ENCODE measurements at places on chromosomes 6 and 20.

DNA sequence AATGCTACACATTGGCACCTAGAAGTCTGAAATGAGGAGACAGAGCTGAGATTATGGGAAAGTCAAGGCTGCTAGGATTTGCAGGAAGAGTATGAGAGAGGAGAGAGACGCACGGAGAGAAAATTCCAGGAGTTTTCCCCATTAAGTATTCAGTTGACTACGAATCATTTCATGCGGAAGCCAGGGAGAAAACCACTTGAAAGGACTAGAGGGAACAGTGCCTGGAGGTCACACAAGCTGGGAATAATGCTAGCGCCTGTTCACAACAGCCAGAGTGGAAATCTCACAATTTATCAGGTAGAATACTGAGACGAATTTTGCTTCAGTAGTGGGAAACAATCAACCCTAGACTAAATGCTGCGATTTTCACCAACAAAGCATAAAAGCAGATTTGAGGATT lies 118.6 kb downstream of the MOXD1 start:
- DNase-seq, result no peak

GRCh38 chr6:18186540-18187250 lies 31.5 kb downstream of the KDM1B start:
- peak; percentile 39 for DNase-seq

DNA sequence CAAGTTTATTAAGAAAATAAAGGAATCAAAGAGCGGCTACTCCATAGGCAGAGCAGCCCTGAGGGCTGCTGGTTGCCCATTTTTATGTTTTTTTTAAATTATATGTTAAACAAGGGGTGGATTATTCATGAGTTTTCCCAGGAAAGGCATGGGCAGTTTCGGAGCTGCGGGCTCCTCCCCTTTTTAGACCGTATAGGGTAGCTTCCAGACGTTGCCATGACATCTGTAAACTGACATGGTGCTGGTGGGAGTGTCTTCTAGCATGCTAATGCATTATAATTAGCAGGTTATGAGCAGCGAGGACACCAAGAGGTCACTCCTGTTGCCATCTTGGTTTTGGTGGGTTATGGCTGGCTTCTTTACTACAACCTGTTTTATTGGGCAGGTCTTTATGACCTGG lies 301.8 kb downstream of the TFAP2C start:
- DNase-seq, result no peak

DNA sequence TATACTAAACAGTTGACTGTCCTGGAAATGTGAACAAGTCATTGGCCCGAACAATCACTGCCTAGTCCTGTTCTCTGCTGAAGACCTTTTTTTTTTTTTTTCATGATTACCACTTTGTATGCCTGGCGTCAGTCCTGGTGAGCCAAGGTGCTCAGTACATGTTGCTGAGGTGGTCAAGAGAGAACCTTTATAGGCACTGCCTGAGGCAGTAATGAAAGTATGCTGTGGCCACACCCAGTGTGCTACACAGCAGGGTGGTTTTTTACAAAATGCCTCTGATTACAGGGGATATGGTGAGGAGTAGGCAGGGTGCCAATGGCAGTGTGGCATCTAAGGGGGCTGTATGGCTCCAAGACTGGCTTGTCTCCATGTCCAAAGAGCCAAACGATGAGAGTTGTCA lies 135.1 kb upstream of the ENPP5 start:
- no peak for DNase-seq

GRCh38 chr6:112320561-112321318 lies 26.4 kb upstream of the RFPL4B start:
- no peak for DNase-seq

- DNase-seq, result no peak
Measured at GRCh38 chr20:50794181-50794845, 548 bp upstream of the BCAS4 start.

DNA sequence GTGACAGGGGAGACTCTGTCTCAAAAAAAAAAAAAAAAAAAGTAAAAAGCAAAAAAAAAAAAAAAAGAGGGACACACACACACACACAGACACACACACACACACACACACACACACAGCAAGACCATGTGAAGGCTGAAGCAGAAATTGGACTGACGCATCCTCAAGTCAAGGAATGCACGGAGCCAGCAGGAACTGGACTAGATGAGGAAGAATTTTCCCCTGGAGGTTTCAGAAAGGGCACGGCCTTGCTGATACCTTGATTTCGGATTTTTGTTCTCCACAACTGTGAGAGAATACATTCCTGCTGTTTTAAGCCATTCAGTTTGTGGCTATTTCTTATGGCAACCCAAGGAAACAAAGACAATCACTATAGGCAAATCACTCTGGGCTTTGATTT lies 176.9 kb upstream of the SALL4 start:
- no peak for DNase-seq

DNA sequence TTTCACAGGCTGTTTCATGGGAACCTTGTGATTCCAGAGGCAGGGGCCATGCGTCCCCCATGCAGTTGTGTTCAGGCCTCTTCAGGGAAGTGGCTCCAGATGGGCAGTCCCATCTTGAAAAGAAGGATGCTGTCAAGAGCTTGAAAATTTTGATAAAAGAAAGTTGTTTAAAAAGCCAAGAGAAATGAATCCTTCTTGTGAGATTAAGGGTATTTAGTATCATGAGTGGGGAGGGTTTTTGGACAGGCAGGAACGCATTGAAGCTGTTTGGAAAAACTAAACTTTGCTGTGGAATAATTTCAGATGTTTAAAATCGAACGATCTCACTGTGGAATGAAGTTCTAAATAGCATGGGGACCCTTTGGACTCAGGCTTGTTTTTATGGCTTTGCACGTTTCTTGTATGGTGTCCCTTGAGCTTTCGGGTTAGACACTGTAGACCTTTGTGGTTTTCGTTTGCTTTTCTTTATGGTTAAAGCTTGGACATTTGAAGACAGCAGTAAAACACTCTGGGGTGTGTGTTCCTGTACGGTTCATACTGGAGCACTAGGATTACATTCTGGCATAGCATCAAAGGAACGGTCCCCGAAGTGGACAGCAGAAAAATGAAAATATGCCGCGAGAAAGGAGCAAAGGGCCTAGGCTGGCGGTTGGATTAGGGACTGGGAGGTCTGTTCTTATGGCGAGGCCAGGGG lies 18.2 kb downstream of the KIF25 start:
- no peak for DNase-seq

- no peak for DNase-seq
Measured at GRCh38 chr20:63014287-63014686, 7.5 kb upstream of the BHLHE23 start.

DNA sequence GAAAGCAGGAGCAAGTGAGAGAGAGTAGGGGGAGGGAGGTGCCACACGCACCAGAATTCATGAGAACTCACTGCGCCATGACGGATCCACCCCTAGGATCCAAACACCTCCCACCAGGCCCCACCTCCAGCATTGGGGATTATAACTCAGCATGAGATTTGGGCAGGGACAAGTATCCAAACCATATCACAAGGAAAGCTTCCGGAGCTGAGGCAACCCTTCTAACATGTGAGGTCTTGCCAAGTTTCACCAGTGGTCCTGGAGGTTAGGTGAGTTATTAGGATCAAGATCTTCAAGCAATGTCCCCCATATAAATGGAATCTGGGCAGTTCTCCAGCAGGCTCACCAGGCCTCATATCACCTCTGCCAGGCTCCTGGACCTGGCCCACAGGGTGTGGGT lies 308.4 kb downstream of the NRN1 start:
- no peak for DNase-seq

GRCh38 chr6:112663698-112664097 lies 316.6 kb downstream of the RFPL4B start:
- no peak for DNase-seq

DNA sequence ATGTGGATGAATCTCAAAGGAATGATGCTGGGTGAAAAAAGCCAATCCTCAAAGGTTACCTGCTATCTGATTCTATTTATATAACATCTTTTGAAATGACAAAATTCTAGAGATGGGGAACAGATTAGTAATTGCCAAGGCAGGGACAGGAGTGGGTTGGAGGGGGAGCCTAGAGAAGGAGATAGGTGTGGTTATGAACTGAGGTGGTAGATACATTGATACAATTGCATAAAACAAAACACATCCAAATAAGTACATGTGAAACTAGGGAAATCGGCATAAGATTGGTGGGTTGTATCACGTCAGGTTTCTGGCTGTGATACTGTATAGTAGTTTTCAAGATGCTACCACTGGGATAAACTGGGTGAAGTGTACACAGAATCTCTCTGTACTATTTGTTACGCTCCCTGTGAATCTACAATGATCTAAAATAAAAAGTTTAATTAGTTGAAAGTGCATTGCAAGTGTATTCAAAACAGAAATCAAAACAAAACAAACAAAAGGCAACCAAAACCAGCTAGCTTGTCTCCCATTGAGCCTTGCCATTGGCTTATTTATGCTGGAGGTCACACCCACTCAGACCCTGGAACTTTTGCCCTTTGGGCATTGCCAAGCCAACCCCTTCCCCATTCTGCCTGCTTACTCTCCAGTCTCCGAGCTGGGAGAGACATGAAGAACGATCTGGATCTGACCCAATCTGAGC lies 27.8 kb downstream of the PPP1R16B start:
- DNase-seq, result no peak

- peak; percentile 33 for DNase-seq
Measured at GRCh38 chr20:2402271-2402980, 21.7 kb downstream of the TGM6 start.

- no peak for DNase-seq
Measured at GRCh38 chr6:16306334-16306733, 67.9 kb downstream of the GMPR start.

DNA sequence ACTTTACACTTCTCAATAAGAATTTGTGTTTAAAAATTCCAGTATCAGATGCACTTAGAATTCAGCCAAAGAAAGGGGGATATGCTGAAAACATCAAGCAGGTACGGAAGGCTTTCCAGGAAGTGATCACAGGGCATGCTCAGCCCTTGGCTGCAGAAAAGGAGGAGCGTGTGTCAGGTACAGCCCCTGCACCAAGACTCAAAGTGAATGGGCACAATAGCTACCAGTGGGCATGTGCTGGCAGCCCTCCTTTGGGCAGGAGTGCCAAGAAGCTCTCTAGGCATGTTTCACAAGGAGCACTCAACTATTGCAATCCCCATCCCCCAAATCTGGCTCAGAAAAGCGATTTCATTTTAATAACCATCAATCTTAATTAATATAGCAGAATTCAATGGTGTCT lies 298.8 kb downstream of the GMDS start:
- no peak for DNase-seq

DNA sequence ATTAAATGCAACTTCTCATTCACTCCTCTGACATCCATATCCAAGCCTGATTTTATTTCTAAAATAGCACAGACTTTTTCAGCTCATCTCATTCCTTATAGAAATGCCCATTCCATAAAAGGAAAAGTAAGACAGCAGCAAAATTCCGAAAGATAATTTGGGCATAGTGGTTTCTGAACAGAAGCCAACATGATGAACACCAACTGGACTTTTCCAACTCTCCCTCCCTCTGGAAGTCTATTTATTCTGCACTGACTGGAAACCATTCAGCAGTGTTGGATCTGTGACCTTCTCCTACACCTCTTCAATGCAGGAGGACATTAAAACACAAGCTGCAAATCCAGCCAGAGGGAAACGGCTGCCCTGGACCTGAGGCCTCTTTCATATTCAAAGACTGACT lies 306.2 kb upstream of the NT5E start:
- DNase-seq, result no peak

- no peak for DNase-seq
Measured at GRCh38 chr20:18048176-18048575, 9.5 kb downstream of the OVOL2 start.

- DNase-seq, result no peak
Measured at GRCh38 chr6:27865850-27866356, 46.3 kb downstream of the OR2B2 start.

GRCh38 chr6:5469101-5469846 lies 208.0 kb downstream of the FARS2 start:
- DNase-seq, result no peak

DNA sequence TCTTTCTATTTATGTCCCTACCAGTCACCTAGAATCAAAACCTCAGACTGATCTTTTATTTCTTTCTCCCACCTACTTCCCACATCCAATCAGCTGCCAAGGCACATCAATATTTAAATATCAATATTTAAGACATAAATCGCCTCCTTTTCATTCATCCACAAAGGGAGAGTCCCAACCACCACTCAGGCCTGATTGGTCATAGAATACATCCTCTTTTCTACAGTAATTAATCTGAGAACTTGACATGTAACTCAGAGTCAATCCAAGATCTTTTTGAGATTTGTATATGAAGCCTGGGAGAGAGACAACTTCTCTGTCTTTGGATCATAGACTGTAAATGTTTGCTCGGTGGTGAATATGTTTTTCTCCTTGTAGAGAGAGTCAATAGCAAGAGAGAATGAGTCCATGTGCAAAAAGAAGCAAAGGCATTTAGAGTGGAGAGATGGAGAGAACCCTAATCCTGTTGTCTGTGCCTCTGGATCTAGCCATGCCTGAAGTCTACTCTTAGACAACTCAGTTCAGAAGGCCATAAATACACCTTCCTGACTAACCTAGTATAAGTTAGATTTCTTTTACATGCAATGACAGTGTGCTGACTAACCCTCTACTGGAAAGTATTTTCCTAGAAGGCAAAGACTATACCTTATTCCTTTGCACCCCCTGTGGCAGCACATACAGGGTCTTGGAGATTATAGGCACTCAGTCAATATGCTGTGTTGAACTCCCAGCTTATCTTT lies 12.1 kb upstream of the NEDD9 start:
- no peak for DNase-seq

DNA sequence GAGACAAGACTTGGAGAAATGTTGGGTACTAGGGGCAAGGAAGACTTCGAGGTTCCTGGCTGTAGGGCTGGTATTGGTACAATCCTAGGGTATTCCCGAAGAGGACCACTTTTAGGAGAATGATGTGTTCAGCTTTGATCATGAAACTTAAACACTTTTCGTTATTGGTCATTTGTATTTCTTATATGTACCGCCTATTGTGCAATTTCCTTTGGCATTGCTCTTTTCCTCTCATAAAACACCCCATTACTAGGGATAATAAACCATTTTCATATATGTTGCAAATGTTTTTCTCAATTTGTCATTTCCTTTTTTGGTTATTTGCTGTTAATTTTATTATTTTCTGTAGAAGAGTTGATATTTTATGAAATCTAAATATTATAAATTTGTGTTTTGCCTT lies 18.9 kb upstream of the ARFGEF3 start:
- no peak for DNase-seq

All from inflammatory macrophage (primary cell).